ENCODE measurements at places on chromosomes 7 and 10.

DNA sequence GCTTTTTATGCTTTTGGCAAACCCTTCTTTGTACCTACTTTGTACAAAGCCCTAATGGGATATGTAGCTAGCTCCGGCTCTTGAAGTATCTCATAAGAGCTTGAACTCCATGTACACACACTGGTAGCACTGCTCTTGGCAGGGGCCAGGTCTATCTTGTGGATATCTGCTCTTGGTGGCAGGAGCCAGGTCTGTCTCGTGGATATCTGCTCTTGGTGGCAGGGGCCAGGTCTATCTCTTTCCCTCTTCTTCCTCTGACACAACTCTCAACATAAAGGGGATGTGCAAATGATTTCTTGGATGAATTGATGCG, 91.9 kb downstream of the WNT2 start:
- DNase-seq, result no peak

- DNase-seq, result no peak
Observed at GRCh38 chr10:110267276-110267675, 37.4 kb downstream of the SMNDC1 start.

- no peak for DNase-seq
Observed at GRCh38 chr7:141150465-141150864, 76.6 kb downstream of the TMEM178B start.

DNA sequence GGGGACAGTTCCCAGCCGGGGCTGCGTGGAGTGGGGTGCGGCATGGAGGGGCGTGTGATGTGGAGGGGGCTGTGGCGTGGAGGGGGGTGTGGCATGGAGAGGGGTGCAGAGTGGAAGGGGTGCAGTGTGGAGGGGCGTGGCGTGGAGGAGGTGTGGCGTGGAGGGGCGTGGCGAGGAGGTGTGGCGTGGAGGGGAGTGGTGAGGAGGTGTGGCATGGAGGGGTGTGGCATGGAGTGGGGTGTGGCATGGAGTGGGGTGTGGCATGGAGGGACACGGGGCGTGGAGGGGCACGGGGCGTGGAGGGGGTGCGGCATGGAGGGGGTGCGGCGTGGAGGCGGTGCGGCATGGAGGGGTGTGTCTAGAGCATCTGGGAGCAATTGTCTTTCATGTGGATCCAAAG, 33.6 kb downstream of the NKX6-2 start:
- DNase-seq, result no peak

GRCh38 chr7:128735436-128735835, 3.7 kb upstream of the CALU start:
- no peak for DNase-seq

DNA sequence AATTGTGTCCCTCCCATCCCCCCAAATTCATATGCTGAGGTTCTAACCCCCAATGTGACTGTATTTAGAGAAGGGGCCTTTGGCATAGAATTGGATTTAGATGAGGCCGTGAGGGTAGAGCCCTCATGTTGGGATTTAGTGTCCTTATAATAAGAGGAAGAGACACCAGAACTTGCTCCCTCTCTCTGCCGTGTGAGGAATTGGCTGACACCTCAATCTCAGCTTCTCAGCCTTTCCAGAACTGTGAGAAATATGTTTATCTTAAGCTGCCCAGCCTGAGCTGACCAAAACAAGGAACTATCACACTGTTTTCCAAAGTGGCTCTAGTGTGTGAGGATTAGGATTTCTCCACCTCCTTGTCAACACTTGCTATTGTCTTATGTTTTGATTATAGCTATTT, 400.0 kb upstream of the FZD8 start:
- DNase-seq, result no peak

DNA sequence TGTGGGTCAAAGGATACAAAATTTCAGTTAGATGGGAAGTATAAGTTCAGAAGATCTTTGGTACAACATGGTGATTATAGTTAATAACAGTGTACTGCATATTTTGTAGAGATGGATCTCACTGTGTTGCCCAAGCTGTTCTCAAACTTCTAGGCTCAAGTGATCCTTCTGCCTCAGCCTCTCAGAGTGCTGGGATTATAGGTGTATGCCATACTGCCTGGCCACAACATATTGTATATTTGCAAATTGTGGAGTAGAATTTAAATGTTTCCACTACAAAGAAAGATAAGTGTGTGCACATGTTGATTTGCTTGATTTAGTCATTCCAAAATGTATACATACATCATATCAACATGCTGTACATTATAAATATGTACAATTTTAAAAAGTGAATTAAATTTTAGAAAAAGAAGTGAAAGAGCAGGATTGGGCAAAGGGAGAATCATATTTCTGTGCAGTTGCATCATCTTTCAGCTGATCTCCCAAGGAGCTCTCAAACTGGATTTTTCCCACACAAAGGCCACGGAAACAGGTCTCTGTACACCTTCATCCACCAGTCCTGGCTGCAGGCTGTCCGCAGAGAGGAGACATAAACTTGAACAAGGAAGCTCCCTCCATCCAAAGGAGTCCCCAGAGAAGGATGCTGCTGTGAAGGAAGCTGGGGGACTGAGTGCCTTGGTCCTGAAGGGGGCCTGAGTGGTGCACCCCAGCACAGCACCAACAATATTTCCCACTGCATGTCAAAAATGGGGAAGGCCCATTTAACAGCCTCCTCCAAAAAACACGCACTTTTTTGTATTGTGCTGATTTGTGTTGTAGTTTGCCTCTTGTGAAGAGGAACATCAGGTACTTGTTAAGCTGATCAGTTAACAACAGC, 217.1 kb upstream of the GHITM start:
- no peak for DNase-seq

DNA sequence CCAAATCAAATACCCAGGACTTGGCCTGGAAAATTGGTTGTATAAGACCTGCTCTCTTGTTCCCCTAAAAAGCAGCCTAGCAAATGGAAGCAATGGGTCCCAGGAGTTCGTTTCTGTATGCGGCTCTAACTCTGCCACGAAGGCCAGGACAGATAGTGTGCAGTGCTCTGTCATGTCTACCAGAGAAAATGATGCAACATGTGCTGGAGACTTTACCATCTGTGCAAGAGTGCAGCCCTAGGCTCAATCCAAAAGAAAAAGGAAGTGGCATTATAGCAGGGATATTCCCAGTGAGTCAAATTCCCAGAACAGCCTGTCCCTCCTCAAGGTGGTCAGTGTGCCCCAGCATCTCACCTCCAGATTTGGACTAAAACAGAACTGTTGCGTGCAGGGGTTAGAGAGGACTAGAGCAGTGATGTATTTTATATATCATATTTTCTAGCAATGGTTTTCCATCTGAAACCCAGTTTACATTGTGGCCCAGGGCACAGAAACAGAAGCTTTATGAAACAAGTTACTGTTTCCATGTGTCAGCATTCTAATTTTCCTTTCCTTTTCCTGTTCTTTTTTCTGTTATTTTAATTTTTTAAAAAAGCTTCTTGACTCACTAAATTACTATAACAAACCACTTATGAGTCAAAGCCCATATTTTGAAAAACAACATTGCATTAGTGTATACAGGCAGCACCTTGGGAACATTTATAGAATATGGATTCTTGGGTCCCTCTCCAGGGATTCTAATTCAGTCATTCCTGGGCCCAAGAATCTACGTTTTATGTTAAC, 311.2 kb downstream of the RNLS start:
- DNase-seq, result no peak

Measured in kidney capillary endothelial cell (primary cell).